ENCODE measurements at places on chromosomes 12 and 14.

DNA sequence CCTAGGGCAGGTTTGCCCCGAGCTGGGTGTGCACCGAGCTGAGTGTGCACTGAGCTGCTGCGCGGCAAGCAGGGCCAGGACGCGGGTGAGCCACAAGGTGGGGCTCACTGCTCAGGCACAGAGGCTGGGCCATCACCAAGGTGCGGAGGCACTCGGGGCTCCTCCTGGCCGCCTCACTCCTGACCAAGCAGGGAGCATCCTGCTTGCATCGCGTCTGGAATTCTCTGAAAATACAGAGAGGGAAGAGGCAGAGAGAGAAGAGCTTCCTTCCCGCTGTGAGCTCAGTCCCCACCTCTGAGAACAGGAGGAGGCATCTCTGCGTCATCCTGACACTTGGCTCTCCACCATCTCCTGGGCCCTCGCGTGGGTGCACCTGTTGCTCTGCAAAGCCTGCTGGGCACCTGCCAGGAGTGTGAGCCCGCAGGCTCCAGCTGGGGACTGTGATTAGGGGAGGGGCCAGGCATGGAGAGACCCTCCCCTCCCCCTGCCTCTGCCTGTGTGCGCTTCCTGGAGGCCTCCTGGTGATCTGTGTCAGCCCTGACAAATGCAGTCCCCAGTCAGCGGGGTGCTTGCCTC lies 116.3 kb downstream of the GLT1D1 start:
- DNase-seq: no peak

GRCh38 chr14:89514601-89515000 lies 97.6 kb upstream of the FOXN3 start:
- DNase-seq: no peak

DNA sequence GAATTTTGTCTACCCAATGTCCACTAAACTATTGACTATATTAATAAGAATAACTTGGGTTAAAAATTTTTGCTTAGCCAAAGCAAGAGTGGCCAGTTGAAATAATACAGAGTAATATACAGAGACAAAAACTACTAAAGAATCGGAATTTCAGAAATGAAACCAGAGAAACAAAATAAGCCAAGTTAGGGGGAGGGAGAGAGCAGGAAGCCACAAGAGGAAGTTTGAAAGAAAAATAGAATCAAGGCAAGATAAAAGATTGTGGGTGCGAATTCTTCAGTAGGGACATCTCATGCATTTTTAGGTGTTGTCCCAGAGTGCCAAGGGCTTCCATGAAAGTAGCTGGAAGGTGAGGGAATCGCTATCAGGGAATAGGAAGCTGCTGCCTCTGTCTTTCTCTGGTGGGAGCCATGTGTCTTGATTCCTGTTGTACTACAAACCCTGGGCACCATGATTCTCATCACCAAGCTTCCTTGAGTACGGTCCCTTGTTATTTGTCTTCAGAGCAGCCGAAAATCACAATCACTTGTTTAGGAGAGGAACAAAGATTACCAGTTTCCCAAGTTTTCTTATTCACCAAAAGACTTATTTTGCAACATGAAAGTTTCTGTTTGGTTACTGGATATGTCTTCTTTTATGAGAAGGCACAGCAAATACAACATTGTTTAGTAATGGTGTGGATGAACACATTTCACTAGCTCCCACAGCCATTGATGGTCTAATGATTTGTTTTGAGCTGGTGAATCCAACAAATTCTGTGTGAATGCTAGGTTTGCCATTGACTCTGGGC lies 16.7 kb downstream of the NEUROD4 start:
- DNase-seq: no peak

DNA sequence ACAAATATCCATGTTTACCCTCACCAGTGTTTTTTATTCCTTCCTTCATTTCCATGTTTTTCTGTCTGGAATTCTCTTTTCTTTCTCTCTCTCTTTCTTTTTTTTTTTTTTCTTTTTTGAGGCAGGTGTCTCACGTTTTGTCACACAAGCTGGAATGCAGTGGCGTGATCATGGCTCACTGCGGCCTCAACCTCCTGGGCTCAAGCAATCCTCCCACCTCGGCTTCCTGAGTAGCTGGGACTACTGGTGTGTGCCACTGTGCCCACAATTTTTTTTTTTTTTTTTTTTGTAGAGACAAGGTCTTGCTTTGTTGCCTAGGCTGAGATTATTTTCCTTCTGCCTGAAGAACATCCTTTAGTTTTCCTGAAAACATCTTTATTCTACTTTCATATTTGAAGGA lies 15.0 kb upstream of the AMIGO2 start:
- DNase-seq: no peak

DNA sequence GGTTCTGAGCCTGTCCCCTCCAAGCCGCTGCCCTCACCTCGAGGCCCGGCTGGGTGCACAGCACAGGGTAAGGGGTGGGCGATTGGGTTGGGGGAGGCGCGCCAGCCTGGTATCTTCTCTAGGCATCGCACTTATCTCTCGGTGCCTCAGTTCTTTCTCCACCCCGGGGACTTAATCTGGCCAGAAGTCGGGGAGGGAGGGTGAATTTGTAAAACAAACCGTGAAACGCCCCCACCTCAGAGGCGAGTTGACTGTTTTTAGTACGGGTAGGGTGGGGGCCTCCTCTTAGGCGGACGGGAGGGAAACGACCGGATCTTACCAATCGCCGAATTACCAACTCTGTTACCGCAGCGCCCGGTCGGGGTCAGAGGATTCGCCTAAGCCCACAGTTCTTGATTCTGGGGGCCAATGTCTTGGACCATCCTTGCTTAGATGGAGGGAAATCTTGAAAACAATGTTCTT lies 1.4 kb upstream of the TBX3 start:
- DNase-seq: no peak

GRCh38 chr12:53443955-53444354 lies 2.4 kb downstream of the PRR13 start:
- DNase-seq: no peak

DNA sequence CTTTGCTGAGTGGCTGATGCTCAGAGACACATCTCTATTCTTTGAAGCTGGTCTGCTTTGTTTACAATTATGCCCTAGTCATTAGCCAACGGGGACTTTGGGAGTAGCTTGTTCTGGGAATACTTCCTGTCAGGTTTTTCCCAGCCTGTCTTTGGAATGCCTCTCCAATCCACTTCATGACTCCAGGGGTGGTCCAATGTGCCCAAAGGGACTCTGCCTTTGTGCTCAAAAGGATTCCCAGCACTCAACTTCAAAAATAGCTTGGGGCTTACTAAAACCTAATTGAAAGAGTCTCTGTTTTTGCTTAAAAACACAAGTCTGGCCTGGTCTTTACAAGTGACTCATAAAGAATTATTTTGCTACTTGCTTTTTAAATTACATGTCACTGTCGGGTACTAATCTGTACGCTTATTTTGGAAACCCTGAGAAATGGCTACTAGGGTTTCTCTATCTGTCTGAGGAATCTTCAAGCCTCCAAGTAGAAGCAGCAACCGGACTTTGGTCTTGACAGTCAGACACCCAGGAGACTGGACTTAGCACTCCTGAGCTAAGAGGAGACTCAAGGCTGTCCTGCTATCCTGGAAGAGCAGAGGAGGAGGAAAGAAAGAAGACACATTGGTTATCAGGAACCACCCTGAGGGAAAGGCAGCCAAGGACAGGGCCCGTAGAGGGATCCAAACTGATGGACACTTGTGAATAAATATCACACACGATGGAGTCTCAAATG lies 20.7 kb downstream of the PHLDA1 start:
- no peak for DNase-seq

DNA sequence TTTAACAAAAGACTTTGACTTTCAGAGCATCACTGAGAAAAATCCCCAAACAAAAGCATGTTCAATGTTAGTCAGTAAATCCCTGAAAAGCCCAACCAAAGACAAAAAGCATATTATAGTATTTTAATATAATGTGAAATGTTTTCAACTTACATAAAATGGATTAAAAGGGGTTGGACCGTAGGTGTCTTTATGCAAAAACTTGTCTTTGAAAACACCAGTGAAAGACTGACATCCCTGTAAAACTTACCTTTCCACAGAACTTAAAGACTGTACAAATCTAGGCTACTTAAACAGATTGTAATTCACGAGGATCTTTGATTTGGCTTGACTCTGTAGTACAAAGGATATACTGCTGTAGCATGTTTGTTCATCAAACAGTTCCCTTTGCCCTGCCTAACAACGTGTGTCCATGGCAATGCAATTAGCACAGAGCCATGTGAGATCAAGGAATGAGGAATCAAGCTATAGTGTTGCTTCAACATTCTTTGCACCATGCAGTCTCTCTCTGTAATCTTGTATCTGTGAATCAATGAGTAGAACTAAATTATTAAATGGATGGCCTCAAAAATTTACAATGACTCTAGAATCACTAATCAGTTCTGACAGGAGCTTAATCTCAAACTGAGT lies 138.5 kb upstream of the SYT1 start:
- DNase-seq: no peak

DNA sequence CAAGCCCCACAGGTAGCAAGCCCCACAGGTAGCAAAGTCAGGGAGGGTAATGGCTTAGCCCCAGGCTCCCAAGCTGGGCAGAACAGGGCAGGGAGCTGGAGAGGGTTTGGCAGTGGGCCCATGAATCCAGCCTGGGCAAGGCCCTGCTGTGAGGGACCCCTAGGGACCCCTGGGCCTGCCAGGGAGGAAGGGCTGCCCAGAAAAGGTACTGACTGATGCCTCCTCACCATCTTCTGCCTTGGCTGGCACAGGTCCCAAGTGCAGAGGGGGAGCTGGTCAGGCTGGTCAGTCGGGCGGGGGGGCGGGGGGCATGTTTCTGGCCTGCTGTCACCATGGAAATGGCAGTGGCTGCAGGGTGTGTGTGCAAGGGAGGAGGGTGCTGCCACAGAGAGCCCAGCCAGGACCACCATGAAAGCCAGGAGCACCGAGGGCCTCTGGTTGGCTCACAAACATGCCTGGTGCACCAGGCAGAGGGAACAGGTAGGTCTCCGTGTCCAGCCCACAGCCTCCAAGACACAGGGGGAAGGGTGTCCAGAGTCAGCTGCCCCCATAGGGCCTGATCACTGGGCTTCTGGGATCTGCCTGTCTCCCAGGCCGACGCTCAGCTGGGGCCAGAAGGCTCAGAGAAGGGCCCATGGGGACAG lies 1.5 kb upstream of the CRIP2 start:
- DNase-seq: no peak

- DNase-seq: no peak
These were observed 252.3 kb downstream of the EFCAB11 start for GRCh38 chr14:89702073-89702875.

GRCh38 chr14:105100910-105101309 lies 35.7 kb upstream of the GPR132 start:
- no peak for DNase-seq

GRCh38 chr12:46472893-46473633 lies 100.5 kb upstream of the SLC38A2 start:
- no peak for DNase-seq

DNA sequence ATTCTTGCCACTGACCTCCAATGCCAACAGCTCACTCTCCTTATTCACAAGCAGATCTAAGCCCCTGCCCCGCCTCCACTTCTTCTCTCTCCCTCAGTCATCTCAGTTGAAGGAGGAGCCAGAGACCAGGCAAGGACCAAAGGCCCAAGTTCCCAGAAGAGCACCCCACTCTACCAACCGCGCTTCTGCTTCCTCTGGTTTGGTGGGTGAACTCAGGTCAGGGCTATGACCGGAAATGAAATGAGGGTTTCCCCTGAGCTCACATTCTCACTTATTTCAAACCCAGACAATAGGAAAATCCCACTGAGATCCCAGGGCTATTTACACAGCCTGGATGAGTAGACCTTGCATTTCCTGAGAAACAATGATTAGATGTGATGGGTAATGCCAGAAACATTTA lies 9.9 kb downstream of the DPF3 start:
- no peak for DNase-seq

DNA sequence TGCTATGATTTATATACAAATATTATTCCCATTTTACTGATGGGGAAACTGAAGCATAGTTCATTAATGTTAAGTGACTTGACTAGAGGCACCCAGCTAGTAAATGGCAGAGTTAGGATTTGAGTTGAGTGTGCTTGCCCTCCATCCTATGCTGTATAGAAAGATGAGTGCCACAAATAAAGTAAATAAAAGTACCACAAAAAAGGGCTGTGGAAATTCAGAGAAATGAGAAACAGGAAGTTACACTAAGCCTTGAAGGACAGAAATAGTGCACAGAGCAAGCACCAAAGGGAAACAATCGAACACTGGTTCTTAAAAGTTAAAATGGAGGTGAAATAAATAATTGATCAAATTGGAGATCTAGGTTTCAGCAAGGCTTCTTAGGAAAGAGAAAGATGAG lies 9.2 kb upstream of the ABCD2 start:
- DNase-seq: no peak

GRCh38 chr14:24036169-24036962 lies 15.4 kb upstream of the CARMIL3 start:
- DNase-seq: peak; percentile 48

DNA sequence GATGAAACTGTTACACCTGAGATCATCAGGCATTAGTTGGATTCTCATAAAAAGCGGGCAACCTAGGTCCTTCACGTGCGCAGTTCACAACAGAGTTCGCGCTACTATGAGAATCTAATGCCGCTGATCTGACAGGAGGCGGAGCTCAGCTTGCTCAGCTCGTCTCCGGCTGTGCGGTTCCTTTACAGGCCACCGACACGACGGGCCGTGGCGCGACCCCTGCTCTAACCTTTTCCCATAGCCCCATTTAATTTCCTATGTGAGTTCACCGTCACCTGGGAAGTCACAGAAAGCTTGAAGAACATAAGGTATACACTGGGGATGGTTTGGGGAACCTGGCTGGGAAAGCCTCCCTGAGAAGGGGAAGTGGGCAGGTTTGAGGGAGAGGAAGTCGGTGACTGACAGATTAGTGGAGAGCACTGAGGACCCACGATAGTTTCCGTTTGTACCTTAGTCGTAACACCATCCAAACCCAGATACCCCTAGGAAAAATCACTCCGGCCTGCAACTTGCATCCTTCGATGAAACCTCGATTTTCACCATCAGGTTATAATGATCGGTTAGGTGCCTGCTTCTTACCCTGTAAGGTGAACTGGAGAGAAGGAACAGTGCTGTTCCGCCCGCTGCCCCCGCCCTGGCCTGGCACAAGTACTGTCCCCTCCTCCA lies 2.8 kb upstream of the AAAS start:
- no peak for DNase-seq

DNA sequence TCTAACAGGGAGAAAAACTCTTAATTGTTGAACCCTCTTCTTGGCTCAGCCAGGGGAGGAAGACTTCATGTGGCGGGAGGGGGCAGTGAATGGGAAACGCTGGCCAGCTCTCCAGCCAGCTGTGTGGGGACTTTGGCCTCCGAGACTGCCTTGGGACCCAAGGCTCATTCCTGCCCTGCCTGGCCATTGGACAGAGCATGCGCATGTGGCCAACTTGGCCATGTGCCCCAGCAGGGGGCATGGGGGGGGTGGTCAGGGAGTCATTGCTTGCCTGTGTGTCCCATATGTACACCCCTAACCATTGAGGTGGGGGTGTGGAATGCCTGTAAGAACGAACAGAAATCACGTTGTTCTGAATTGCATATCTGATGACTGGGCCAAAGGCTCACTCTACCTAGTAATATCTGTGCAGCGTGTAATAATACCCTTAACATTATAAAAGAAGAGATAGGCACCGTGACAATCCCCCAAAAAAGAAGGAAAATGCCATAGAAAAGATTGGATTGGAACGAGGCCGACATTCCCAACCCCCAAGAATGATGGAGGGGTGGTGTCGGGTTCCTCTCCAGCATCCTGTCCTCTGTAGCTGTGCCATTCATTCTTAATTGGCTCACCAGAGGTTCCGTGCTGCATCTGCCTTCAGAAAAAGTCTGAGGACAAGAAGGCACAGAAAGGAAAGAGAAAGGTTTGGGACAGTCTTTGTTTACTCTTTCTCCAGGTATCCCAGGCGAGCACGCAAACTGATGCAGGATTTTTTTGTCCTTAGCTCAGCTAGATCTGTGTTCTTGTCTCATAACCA lies 3.5 kb upstream of the FAR2 start:
- DNase-seq: no peak

GRCh38 chr12:97573901-97574300 lies 111.3 kb downstream of the RMST start:
- DNase-seq: no peak
